ENCODE measurements at places on chromosomes 7 and 10. TPM values are rescaled to one million over a fixed set of nuclear protein-coding genes. Genes with fewer than 3 reads are reported as not detected.
A peak's percentile ranks its signal among the peaks of the same experiment; 100 is the strongest.

YWHAG gene
- total RNA-seq = 24.1 TPM

HOXA7 gene
- total RNA-seq = 0.26 TPM

CDHR1 gene
- not detected for total RNA-seq

CPA1 gene
- total RNA-seq = 26,456 TPM

SUPV3L1 gene
- total RNA-seq = 25.1 TPM

CADPS2 gene
- 63.9 TPM for total RNA-seq

TMEM229A gene
- total RNA-seq = not detected

CD36 gene
- 76.0 TPM for total RNA-seq

- H3K4me3 ChIP-seq = no peak overlapping the region
- no peaks in the 10 kb centered on the region for H3K4me1 ChIP-seq
- no peaks in the 10 kb centered on the region for H3K27me3 ChIP-seq
- H3K36me3 ChIP-seq = peaks cover 3% of the 10 kb centered on the region
- no peak for DNase-seq
- no peak overlapping the region for H3K27ac ChIP-seq
Observed at GRCh38 chr10:102726274-102726673, 11.8 kb downstream of the SFXN2 start.

- no peaks in the 10 kb centered on the region for H3K27me3 ChIP-seq
- peak overlapping the region; percentile 37 for H3K27ac ChIP-seq
- H3K4me3 ChIP-seq = no peak overlapping the region
- no peak for DNase-seq
- H3K4me1 ChIP-seq = peaks cover 16% of the 10 kb centered on the region
- no peaks in the 10 kb centered on the region for H3K36me3 ChIP-seq
Observed at GRCh38 chr10:50538555-50539398, 85.0 kb downstream of the SGMS1 start.

GRCh38 chr10:48714088-48714487 lies 29.4 kb downstream of the WDFY4 start:
- H3K27ac ChIP-seq = no peak overlapping the region
- no peaks in the 10 kb centered on the region for H3K27me3 ChIP-seq
- no peak overlapping the region for H3K4me3 ChIP-seq
- H3K4me1 ChIP-seq = no peaks in the 10 kb centered on the region
- no peaks in the 10 kb centered on the region for H3K36me3 ChIP-seq

DNA sequence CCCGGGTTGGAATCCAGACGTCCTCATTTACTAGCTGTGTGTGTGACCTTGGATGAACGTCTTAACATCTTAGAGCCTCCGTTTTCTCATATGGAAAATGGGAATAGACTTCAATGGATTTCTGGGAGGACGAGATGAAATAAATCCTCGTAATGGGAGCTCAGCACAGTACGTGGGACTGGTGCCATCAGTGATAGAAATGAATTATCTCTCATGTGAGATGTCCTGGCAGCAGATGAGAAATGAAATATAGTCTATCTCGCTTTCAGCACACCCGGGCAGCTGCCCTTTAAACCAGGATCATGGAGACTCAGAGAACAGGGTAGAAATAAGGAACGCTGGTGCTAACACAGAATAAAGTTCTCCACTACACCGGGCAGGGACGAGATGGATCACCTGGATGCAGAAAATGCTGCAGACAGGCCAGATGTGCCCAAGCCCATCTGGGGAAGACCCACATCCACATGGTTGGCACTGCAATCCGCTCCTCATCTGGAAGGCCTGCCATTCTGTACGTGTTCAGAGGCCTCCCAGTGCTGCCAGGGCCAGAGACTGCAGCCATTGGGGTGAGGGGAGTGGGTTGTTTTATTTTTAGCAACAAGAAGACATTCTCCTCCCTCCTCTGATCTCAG lies 11.1 kb upstream of the EMX2 start:
- no peak overlapping the region for H3K4me3 ChIP-seq
- no peaks in the 10 kb centered on the region for H3K36me3 ChIP-seq
- H3K27ac ChIP-seq = no peak overlapping the region
- H3K27me3 ChIP-seq = no peaks in the 10 kb centered on the region
- no peak for DNase-seq

- no peaks in the 10 kb centered on the region for H3K27me3 ChIP-seq
- H3K4me3 ChIP-seq = no peak overlapping the region
- no peak for DNase-seq
- peaks cover 9% of the 10 kb centered on the region for H3K4me1 ChIP-seq
Observed at GRCh38 chr10:59098831-59099452, 77.5 kb upstream of the PHYHIPL start.

DNA sequence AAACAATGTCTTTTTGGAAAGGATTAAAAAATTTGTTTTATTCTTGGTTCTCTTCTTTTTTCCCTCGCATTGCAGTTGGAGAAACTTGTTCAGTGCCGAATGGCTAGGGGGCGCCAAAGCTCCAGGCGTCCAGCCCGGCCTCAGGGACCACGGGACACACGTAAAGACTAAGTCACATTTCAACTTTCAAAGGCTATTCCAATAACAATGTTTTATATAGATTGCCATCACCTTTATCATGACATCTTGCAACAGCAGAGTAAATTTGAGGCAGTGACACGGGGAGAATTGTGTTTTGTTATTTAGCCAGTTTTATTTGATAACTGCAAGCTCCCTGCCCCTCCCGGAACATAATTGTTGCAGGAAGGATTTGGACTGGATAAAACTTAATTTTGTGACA lies 2.2 kb upstream of the IGFBP3 start:
- H3K27me3 ChIP-seq = no peaks in the 10 kb centered on the region
- H3K4me1 ChIP-seq = peaks cover 49% of the 10 kb centered on the region
- DNase-seq = peak; percentile 82
- no peaks in the 10 kb centered on the region for H3K36me3 ChIP-seq
- H3K4me3 ChIP-seq = no peak overlapping the region
- no peak overlapping the region for H3K27ac ChIP-seq

GRCh38 chr7:44097064-44097932 lies 6.8 kb upstream of the AEBP1 start:
- H3K27me3 ChIP-seq = no peaks in the 10 kb centered on the region
- H3K36me3 ChIP-seq = no peaks in the 10 kb centered on the region
- no peaks in the 10 kb centered on the region for H3K4me1 ChIP-seq
- DNase-seq = no peak
- H3K27ac ChIP-seq = no peak overlapping the region
- no peak overlapping the region for H3K4me3 ChIP-seq
